ENCODE measurements at places on chromosomes 1 and 21.

GRCh38 chr1:201329286-201329685, 46.0 kb downstream of the PKP1 start:
- DNase-seq, result no peak

DNA sequence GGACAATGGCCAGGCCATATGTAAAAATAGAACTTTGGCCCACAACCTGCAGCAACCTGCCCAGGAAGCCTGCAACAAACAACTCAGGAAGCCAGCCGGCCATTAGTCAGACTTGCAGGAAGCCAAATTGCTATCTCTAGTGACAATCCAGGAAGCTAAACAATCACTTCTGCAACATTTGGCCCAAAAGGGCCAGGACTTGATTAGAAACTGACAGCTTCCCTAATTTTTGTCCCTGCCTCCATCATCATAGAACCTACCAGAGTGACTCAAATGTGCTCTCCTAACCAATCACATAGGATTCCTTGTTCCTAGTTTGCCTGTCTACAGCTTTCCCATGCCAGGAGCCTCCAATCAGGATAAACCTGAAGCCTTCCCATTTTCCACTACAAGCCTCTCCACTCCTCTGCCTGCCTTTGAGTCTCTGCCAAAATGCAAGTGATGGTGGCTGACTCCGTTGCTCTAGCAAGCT, 639.3 kb downstream of the PTPRU start:
- no peak for DNase-seq

DNA sequence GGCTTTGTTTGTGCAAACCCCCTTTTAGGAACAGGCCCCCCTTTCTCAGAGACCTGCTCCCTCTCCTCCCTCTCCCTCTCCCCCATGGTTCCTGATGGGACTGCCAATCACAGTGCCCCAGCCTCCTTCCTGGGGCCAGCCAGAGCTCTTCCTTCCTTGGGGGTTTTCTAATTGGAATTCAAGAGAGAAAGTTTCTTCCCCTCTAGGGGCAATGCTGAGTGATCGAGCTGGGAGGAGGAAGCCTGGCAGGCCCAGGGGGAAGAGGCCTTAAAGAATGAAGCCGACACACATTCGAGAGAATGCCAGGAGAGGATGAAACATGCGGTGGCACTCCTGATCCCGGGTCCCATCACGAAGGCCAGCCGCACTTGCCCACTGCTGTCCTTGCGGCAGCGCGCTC, 21.3 kb upstream of the COL16A1 start:
- no peak for DNase-seq

GRCh38 chr1:234533034-234533891, 54.3 kb upstream of the TARBP1 start:
- no peak for DNase-seq

DNA sequence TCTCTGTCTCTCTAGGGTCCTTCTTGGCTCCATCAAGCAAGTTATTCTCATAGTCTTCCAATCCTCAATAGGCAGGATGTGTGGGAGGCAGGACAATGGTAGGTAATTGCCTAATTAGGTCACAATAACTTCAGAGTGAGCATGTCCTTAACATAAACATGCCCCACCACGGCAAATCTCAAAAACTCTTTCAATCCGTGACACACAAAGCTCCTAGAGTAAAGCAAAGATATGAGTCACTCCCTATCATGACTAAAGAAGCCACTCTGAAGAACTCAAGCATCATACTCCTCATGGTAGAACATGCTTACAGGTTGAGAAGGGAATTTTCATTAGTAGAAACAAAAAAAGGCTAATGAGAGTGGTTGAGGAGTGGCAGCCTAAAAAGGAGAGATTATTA, 4.9 kb downstream of the HAO2 start:
- DNase-seq, result no peak

DNA sequence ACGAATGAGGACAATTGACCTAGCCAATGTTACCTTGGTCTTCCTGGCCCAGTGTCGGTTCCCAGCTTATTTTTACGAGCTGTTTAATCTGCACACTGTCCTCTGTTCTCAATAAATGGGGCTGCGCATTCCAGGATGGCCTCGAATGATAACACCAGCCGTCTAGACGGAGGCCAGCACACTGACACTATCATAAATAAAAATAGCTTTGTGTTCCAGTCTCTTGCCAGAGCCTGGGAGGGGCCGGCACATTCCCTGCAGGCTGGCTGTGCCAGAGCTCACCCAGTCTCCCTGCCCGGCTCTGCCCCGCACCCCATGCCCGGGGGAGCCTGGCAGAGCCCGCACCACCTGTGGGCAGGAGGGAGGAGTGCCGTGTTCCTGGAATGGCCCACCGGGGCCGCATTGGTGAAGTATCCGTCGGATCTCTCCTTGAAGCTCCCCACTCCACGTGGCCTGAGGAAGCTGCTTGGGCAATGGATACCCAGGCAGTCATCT, 92.1 kb downstream of the SPSB1 start:
- peak; percentile 32 for DNase-seq

DNA sequence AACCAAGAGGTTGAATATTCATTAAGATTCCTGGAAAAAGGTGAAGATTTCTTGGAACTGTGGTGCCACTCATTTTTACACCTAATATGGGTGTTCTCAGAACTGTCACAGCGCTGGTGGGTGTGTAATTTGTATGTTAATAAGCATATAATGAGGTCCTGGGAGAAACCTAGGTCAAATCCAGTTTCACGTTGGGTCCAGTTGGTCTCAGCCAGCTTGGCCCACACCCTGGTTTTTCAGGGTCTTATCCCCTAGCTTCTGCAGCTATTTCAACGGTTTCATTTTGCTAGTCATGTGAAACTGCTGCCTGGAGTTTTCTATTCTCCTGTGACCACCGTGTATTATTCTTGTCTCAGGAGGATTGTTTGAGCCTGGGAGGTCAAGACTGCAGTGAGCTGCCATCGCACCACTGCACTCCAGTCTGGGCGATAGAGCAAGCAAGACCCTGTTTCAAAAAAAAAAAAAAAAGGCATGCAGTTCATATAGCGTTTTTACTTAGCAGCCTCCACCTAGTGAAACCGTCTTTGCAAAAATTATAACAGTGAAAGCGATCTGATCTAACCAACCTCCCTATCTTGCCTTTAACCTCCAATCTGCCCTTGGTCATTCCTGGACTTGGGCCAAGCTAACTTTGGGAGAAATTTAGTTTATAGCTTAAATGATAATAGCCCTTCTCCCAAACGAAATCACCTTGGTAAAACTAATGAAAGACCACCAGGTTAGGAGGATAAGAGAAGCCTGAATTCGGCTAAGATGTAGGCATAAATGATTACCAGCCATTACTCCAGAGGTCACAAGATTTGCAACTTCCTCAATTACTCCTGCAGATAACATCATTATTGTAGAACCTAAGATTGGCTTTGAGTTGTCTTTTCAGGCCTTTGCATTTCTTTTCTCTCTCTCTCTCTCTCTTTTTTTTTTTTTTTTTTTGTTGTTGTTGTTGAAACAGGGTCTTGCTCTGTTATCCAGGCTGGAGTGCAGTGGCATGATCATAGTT, 44.0 kb downstream of the PTAFR start:
- DNase-seq, result no peak

GRCh38 chr1:38641661-38642060, 217.9 kb downstream of the RRAGC start:
- DNase-seq, result no peak

- DNase-seq, result no peak
Observed at GRCh38 chr1:226690460-226690982, 48.6 kb downstream of the ITPKB start.

All from nephron progenitor cell (in vitro differentiated cells).